ENCODE measurements at places on chromosomes 7 and 10. TPM values are rescaled to one million over a fixed set of nuclear protein-coding genes. Genes with fewer than 3 reads are reported as not detected.

DNA sequence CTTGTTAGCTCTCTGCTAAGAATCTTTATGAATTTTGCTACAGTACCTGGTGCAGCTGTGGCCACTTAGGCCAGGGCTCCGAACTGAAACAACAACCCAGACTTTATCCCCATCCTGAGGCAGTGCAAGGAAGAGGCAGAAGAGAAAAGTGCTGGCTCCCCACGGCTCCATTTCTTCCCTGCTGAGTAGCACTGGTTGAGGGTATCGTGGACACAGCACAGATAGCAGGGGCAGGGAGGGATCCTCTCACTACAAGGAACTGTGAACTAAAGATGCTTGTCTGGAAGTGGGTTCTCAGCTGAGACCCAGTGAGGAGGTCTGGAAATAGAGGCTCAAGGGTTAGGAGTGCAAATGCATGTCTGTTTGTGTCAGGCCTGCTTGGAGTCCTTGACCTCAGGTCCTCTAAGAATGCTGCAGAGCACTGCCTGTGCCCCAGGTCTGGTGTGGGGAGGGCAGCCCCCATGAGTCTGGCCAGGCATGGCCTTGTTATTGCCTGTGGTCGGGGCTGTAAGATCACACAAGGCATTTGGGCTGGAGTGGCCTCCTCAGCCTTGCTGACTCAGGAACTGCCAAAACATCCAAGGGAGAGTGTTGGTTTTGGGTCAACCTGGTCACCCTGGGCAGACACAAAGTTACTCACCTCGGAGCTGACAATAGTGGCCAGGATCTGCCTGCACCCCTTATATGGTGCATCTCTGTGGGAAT lies 58.1 kb downstream of the DMBT1 start:
- no peak for DNase-seq
- H3K4me3 ChIP-seq = no peak overlapping the region
- H3K36me3 ChIP-seq = no peaks in the 10 kb centered on the region
- H3K27me3 ChIP-seq = peaks cover 8% of the 10 kb centered on the region
- H3K27ac ChIP-seq = no peak overlapping the region
- no peaks in the 10 kb centered on the region for H3K4me1 ChIP-seq

DNA sequence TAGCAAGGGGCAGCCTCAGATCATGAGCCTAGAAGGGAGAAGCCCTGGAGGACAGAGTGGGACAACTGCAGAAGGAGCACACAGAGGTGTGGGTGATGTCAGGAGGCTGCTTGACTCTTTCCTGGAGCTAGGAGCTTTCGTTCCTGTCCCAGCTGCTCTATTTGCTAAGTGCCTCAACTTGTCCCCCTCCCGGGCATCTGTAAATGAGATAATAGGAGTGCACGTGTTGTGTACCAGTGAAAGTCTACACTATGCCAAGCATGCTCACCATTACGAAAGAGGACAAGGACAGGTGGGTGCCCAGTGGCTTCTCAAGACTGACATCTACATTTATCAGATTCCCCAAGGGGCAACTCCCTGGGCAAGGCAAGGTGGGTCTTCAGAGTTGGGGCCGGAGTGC lies 162.7 kb downstream of the KCNMA1 start:
- no peak overlapping the region for H3K27ac ChIP-seq
- no peak for DNase-seq
- H3K36me3 ChIP-seq = no peaks in the 10 kb centered on the region
- H3K4me1 ChIP-seq = no peaks in the 10 kb centered on the region

GRCh38 chr10:86940677-86941076 lies 16.7 kb downstream of the MMRN2 start:
- no peaks in the 10 kb centered on the region for H3K27me3 ChIP-seq
- no peaks in the 10 kb centered on the region for H3K4me1 ChIP-seq
- H3K4me3 ChIP-seq = no peak overlapping the region

- H3K27me3 ChIP-seq = no peaks in the 10 kb centered on the region
- no peaks in the 10 kb centered on the region for H3K36me3 ChIP-seq
- H3K4me3 ChIP-seq = no peak overlapping the region
- DNase-seq = no peak
- H3K27ac ChIP-seq = no peak overlapping the region
- peaks cover 10% of the 10 kb centered on the region for H3K4me1 ChIP-seq
These were observed 235.0 kb downstream of the FANK1 start for GRCh38 chr10:126131341-126131740.

DNA sequence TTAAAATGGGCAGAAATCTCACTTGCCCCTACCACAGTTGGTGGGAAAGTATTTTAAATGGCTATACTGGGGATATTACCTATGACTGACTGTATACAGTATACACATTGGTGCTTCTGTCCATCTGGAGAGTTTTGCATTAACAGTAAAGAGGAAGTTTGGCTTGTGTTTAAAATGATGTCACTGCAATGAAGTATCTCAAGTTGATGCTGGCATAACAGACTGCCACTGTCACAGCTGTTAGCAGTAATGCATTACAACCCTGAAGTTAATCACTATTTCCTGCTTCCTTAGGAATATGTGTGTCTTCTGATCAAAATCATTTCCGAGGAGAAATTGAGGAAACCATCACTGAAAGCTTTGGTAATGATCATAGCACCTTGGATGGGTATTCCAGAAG lies 1.9 kb downstream of the DKK1 start:
- H3K27ac ChIP-seq = no peak overlapping the region
- no peak overlapping the region for H3K4me3 ChIP-seq
- DNase-seq = no peak
- H3K27me3 ChIP-seq = peaks cover 37% of the 10 kb centered on the region

DNA sequence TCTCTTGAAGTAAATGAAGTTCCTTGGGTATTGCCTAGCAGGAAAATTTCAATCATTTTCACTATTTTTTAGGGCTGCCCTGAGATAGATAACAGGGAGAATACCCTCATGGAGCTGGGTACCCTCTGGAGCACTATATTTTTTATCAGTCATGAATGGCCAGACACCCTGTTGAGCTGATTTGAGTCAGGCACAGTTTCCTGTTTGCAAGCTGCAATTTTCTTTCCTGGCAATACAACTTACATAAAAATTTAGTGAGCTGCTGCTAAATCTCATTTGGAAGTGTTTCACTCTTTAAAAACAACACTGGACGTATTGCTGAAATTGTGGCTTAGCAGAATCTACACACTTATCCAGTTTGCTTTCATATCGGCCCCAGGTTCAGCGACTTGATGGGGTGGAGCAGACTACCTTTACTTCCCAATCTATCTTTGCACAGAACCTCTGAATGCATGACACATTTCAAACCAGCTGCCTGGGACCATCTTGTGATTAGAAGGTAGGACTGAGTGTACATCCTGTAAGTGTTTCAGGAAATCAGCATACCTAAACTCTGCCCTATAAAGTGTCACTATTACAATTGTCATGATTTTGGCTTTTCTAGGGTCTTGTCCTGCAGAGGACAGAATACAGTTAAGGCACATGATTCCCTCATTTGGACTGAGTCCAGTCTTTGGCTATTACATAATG lies 125.7 kb upstream of the FAM3C start:
- no peak overlapping the region for H3K27ac ChIP-seq
- no peak overlapping the region for H3K4me3 ChIP-seq
- H3K36me3 ChIP-seq = peaks cover 2% of the 10 kb centered on the region
- peaks cover 10% of the 10 kb centered on the region for H3K4me1 ChIP-seq
- no peaks in the 10 kb centered on the region for H3K27me3 ChIP-seq

DNA sequence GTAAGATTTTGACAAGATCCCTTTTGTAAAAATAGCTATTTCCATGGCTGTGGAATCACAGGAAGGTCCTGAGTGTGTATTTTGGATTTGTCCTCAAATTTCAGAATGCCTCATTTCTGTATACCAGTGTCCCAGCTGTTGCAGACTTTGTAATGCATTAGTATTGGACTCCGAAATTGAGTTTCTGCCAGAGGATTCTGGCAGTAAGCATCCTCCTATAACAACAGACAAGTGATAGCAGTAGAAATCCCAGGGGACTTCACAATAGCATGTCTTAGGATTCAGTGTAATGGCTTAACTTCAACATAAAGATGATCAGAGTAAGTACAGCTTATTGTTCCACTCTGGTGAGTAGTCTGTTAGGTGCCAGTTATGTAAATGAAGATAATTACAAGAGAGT lies 104.6 kb downstream of the FOXP2 start:
- H3K27me3 ChIP-seq = no peaks in the 10 kb centered on the region
- DNase-seq = no peak
- H3K4me1 ChIP-seq = no peaks in the 10 kb centered on the region
- no peaks in the 10 kb centered on the region for H3K36me3 ChIP-seq

The ASAH2 gene
- total RNA-seq = 3.9 TPM
